ENCODE measurements at places on chromosomes 11 and 22.

- DNase-seq: no peak
These were observed 18.1 kb downstream of the PACSIN2 start for GRCh38 chr22:42996646-42997365.

DNA sequence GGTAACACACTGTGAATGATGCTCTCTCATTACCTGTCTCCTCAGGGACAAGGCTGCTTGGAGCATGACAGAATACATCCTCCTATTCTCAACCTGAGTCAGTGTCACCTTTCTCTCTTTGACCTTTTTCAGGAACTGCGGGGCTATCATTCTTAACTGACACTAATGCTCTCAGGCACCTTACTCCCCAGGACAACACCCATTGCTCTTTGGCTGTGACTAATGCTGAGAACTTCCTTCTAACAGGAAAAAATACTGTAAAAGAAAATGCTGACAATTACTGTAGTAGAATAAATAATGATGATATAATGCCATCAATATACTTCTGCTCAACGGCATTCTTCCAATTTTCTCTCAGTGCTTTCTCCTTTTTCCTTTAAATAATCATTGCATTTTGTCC, 2082.7 kb upstream of the RAG2 start:
- DNase-seq: no peak

GRCh38 chr11:20429216-20429615, 41.7 kb downstream of the PRMT3 start:
- no peak for DNase-seq

GRCh38 chr22:22060200-22061084, 77.9 kb upstream of the TOP3B start:
- DNase-seq: peak; percentile 17

- DNase-seq: no peak
These were observed 2.5 kb upstream of the DENND5A start for GRCh38 chr11:9267680-9268079.

GRCh38 chr11:93005239-93005638, 35.8 kb downstream of the MTNR1B start:
- no peak for DNase-seq
